Activated T-cell treated with anti-CD3 and anti-CD28 coated beads for 24 hours (primary cell): ENCODE measurements at places on chromosomes 11 and 22.

- DNase-seq: peak; percentile 26
Observed at GRCh38 chr22:31616315-31616980, 45.6 kb downstream of the PISD start.

GRCh38 chr11:118640332-118641154, 33.1 kb downstream of the PHLDB1 start:
- DNase-seq: no peak

DNA sequence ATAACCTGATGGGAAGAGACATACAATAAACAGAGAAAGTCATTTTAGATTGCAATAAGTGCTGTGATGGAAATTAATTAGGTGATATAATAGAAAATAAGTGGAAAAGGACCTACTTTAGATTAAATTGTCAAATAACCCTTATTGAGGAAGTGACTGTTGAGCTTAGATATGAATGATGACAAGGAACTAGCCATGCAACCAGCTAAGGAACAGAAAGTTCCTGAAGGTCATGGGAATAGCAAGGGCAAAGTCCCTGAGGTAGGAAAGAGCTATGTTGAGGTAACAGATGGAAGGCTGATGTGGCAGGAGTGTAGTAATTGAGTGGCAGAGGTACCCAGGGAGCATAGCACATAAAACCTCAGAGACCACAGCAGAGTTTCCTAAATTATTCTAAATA, 135.2 kb downstream of the WNT11 start:
- DNase-seq: no peak

- DNase-seq: no peak
Observed at GRCh38 chr22:23217171-23218052, 37.1 kb downstream of the BCR start.

DNA sequence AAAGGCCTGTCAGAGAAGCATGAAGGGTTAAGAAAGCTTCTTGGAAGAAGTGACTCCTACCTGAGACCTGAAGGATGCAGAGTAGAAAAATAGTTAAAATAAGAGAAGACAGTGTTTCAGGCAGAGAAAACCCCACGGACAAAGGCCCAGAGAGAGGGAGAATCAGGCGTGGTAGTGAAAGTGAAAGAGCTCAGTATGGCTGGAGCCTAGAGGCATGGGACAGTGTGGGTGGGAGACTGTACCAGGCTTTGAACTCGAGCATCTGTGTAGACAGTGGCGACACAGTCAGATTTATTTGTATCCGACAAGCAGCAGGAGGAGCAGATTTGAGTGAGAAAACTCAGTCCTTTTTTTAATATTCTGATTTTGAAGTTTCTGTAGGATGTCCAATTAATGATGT, 360.0 kb downstream of the OPCML start:
- no peak for DNase-seq

GRCh38 chr11:126637795-126638175, 282.3 kb downstream of the ST3GAL4 start:
- no peak for DNase-seq

GRCh38 chr11:66115638-66116301, 45.7 kb downstream of the PACS1 start:
- DNase-seq: no peak

DNA sequence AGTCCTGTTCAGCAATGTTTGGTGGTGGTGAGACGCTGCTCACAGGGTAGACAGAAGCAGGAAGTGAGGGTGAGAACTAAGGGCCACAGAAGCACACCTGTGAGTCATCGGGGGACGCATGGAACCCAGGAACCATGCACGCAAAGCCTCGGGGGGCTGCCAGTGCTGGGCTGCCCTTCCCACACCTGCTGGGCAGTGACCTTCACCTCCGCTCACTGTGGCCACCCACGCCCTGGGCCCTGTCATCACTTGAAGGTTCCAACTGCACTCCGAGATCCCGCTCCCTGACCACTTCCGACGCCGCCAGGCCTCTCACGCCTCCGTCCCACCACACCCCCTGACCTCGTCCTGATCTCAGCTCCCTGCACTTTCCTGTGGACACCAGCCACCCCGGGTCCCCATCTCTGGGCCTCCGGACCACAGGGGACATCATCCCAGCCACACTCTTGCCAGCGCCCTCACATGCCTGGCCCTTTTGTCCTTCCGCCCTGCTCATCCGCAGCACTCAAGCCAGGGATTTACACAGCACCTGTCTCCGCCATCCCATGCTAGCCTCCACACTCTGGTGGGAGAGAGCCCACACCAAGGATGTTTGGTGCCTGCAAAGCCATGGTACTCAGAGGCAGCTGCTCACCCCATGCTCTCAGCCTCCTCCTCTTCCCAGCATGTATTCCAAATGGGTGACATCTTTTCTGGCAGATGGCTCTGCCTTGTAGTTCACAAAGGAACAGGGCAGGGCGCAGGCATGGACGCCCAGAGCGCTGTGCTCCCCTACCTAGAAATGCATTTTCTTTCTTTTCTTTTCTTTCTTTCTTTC, 23.1 kb upstream of the ATXN10 start:
- DNase-seq: no peak
